IPS DF 6.9 (cell line): ENCODE measurements at places on chromosomes 7 and 10.

DNA sequence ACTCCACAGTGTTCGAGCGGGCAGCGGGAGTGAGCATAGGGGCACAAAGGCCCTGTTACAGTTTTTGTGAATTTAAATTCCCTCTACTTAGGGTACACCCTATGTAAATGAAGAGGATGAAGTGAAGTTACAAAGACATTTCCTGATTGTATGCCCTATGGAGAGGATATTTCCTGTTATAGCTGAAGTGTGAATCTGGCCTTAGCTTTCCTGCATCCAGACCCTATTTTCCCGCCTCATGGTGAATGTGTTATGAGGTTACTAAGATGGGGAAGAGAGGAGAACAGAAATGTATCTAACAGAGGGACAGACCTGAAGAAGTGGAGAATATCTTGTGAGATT lies 37.8 kb upstream of the COMMD3 start:
- no peak for DNase-seq

DNA sequence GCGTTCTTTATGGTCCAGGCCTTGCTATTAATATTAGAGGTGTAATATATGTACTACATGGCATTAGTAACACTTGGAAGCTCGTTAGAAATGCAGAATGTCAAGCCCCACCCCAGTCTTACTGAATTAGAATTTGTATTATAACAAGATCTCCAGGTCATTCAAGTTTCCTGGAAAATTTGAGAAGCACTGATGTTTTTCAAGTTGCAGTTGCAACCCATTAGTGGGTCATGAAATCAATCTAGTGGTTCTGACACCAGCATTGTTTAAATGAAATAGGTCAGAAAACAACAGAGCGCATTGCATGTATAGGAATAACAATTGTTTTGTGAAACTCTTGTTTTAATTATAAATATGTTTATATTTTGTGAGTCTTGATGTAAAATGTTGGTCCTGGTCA lies 28.8 kb upstream of the MICU1 start:
- DNase-seq = no peak

- DNase-seq = no peak
These were observed 8.6 kb downstream of the CRYGN start for GRCh38 chr7:151431281-151431767.

DNA sequence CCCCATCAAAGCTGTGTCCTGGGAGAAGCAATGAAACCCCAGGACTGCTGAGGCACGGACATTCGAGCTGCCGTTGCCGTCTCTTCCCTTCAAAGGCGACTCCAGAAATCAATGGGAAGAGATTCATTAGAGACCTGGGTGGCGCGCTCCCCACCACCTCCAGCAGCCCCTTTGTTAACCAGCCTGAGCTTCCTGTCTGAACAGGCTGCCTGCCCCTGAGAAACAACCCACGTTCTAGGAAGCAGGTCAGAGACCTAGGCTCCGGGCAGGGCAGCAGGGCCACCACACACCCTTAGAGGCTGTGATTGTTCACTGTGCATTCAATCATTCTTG lies 110.9 kb upstream of the PPIF start:
- DNase-seq = no peak

DNA sequence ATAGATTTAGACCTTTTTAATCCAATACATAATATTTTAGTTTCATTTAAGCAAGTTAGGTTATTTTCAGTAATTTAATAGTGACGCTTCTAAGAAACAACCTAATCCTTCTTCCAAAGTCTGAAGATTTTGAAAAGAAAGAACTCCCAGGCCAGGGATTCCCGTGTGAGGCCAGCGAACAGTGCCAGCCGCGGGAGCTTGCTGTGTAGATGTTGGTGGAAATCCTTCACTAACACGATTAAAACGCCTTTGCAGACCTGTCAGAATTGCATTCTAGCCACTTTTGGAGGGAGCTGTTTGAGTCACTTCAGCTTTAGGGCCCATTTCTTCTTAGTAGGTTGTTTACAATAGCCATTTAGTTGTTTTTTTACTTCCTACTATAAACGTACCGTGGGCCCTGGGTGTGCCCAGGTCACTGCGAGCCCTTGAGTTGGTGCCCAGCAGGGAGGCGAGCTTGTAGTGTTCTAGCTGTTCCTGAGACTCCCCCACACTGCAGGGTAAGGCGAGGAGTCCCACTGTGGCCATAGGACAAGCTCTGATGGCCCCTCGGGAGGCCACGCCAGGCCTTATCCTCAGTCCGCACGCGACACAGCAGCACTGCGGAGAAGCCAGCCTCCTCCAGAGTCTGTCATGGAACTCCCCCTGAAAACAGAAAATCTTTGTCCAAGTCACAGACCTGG lies 32.3 kb downstream of the PPP2R2D start:
- DNase-seq = no peak

DNA sequence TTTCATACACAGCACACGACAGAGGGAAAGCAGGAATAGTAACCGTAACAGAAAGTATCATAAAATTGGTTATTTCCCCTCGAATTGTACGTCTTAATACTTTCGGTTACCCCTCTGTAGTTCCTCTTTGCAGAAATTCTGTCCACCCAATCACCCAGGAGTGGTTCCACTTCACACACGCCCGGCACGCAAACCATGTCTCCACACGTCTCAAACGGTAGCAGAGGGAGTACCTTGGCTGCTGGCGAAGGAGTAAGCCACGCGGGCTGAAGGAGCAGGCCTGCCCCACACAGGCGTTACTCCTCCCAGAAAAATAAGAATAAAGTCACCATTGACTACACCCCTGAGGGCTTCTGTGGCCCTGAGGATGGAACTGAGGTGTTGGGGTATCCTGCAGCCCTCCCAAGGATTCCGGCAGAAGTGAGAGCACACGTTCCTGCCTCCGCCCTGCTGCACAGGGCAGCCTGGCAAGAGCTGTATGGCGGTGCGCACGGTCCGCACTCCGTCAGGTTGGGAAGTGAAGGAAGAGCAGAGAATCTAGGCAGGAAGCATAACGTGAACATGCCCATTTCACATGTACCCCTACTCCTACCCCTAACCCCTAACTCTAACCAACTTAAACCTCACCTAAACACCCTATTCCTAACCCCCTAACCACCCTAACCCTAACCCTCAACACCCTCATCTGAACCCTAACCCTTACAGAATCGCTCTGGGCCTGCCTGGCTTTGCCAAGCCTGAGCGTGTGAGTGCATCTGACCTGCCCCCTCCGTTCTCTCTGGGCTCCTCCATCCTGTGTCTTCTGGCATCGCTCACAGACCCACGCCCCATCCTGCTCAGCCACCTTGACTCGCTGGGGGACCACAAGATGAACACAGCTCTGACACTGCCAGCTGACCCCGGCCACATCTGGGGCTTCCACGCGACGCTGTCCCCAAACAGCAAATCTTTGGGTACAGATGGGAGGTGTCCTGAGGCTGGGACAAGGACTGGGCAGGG lies 18.2 kb downstream of the GPR146 start:
- no peak for DNase-seq

- DNase-seq = no peak
These were observed 151.3 kb upstream of the NPVF start for GRCh38 chr7:25379351-25380300.
